Heart left ventricle (tissue), 16 donors: ENCODE measurements at places on chromosomes 2 and 18. TPM values are rescaled to one million over a fixed set of nuclear protein-coding genes. Genes with fewer than 3 reads are reported as not detected.

Gene TUBA4B
- total RNA-seq: not detected

Gene IL36G
- not detected for total RNA-seq

DNA sequence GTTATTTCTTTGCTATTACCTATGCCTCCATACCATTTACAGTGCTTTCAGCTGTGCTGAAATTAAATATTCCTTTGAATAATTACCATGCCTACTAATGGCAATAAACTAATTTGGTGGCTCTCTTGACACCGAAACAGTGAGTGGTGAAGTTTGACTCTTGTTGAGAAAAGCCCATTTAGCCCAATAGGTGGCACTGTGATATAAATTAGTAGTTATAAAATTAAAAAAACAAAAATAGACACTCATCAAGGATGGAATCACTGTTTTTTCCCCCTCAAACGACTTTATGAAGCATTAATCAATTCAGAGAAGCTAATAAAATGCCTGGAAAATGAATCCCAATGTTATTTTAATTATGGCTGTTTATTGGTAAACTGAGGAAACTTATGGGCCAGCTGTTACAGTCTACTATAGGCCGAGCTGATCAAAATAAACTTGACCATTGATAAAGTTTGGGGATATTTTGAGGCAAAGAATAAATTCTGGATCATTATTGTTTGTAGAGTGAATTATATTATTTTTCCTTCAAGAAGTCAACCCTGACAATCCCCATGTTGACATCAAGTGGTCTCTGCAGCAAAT is 339.6 kb downstream of the TRIB2 start:
- DNase-seq: no peak
- H3K36me3 ChIP-seq: no peaks in the 10 kb centered on the region
- no peak overlapping the region for H3K4me3 ChIP-seq
- no peaks in the 10 kb centered on the region for H3K27me3 ChIP-seq

DNA sequence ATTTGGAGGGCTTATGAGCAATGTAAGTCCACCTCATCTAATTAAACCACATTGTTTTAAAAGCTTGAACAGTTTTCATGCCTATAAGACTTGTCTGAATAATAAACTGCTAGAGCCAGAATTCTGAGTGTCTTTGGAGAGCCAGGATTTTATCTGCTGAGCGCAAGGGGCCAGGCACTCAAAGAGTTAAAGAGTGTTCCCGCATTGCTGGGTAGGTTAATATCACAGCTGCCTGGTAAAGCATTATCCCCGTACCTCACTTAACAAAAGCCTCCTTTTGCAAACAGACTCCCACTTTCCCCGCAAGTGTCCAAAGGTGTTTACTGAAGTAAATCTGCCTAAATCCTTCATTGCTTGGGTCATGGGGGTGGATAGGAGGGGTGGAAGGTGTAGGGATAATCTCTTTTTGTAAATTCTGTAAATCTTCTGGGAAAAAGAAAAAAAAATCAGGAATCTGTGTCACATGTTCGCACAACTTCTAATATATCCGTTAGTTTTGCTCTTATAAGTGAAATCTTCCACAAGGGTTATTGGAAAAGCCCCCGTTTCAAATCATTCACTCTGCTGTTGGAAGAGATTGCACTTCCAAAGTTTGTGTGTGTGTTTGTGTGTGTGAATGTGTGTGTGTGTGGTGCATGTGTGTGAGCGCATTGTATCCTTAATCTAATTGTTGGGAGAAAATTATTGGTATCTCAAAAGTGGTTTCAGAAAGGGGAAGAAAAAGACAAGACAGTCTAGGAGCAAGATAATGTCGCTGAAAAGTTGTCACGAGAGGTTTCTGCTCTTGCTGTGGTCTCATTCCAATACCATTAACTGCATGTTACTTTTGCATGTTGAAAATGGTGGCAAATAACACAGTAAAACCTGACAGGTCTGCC is 10.7 kb downstream of the ZEB2 start:
- H3K27me3 ChIP-seq: no peaks in the 10 kb centered on the region
- H3K36me3 ChIP-seq: no peaks in the 10 kb centered on the region
- peak overlapping the region; percentile 6 for H3K4me3 ChIP-seq
- no peak for DNase-seq

Gene LYG2
- not detected for total RNA-seq

GRCh38 chr2:202717598-202718310 is 83.0 kb downstream of the FAM117B start:
- no peak overlapping the region for H3K4me3 ChIP-seq
- no peaks in the 10 kb centered on the region for H3K36me3 ChIP-seq
- no peaks in the 10 kb centered on the region for H3K4me1 ChIP-seq
- no peaks in the 10 kb centered on the region for H3K27me3 ChIP-seq
- H3K27ac ChIP-seq: no peak overlapping the region

DNA sequence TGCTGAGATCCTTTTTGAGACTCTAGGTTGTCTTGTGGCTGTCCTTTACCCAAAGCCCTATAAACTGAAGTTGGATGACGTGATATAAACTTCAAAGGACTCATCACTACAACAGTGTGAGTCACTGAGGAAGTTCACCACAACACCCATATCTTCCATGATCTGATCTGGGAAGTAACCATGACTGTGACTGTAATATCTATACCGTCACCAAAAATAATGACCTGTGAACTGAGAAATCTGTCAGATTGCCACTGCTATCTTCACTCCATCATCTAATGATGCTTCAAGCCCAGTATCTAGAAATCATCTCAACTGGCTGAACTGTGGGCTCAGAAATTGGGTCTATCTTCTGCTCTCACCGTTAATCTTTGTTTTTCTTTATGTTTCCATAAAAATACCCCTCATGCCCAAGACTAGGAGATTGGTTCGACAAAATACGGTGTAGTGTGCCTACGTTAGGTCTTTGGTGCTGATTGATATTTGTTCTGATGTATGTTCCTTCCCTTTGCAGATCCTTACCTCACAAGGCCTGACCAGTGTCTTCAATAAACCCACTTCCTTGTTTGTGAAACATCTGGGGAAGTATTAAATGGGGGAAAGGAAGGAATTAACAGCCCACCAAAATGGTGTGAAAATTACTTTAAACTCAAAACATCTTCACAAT is 78.2 kb downstream of the MYL12B start:
- H3K27me3 ChIP-seq: no peaks in the 10 kb centered on the region
- H3K36me3 ChIP-seq: no peaks in the 10 kb centered on the region
- no peak for DNase-seq
- no peak overlapping the region for H3K4me3 ChIP-seq
- H3K27ac ChIP-seq: no peak overlapping the region
- H3K4me1 ChIP-seq: no peaks in the 10 kb centered on the region

DNA sequence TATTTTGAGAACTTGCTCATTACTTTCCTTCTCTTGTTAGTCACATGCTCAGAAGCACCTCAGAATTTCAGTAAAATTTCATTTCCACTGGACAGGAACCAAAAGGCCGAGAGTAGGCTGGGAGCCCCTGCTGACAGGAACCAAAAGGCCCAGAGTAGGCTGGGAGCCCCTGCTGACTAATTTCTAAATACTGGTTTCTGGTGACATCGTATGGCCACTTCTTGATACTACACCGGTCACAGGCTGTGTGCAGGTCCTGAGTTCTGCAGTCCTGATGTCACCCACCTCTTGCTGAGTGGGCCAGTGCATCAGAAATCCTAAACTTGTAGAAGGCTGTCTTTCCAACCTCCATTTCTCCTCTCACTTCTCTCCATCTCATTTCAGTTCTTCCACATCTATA is 17.7 kb upstream of the EN1 start:
- no peaks in the 10 kb centered on the region for H3K36me3 ChIP-seq
- H3K4me3 ChIP-seq: no peak overlapping the region
- no peak overlapping the region for H3K27ac ChIP-seq
- H3K27me3 ChIP-seq: peaks cover 47% of the 10 kb centered on the region
